Activated CD4-positive, alpha-beta T cell treated with anti-CD3 and anti-CD28 coated beads for 36 hours (primary cell): ENCODE measurements at places on chromosomes 16 and 17.
A peak's percentile ranks its signal among the peaks of the same experiment; 100 is the strongest.

GRCh38 chr17:61253937-61254574 lies 145.6 kb upstream of the TBX2 start:
- no peak for DNase-seq

DNA sequence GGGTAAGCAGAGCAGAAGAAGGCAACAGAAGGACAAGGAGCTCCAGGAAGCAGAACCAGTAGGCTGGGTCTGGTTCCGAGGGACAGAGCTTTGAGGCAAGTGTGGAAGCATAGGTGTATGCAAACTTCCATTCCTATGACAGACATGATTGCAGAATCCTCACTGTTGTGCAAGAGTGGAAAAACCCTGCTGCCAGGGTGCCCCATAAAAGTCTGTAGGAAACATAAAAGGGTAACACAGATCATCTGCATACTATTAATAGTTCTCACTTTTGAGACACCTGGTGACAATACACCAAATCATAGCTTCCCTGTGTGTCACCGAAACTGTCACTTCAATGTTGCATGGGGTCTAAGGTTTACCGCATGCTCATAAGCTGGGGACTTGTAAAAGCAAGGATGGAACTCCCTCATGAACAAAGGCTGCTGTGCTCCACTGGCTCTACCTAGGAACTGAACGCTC lies 39.7 kb downstream of the ARHGAP17 start:
- peak; percentile 48 for DNase-seq

- DNase-seq = no peak
Observed at GRCh38 chr17:64418506-64419339, 28.1 kb upstream of the PECAM1 start.

GRCh38 chr16:70410734-70411133 lies 28.2 kb downstream of the ST3GAL2 start:
- DNase-seq = no peak

DNA sequence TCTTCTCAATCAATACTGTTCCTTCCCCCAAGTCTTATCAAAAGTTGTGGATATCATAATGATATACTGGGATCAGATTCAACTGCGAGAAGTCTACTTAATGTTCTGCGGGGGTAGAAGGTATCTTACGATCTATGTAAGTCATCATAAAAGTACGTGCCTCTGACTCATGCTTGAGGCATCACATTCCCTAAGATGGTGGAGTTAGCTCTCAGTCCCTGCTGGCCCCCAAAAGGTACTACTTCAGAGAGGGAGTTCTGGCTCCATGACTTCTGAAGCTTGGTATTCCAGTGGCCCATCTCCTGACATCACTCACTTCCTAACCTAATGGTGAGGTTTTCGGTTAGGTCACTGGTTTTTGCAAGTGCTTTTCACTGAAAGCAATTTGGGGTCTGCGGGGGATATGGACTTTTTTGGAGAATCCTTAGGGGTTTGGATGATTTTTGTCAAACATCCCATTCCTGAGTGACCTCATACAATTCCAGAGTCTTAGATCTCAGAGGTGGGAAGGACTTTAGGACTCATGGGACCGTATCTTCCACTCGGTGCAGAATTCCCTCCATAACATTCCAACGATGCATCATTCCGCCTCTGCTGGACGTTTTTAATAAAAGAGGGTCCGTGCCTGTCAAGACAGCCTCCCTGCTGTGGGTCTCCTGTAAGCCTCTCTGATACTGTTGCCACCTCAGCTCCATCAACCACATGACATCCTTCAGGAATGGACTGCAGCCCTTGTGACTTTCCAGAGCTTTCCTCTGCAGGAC lies 74.3 kb downstream of the DYNLRB2 start:
- DNase-seq = no peak

GRCh38 chr16:69451166-69451565 lies 26.7 kb downstream of the CYB5B start:
- DNase-seq = no peak
